ENCODE measurements at places on chromosomes 3 and 15. TPM values are rescaled to one million over a fixed set of nuclear protein-coding genes. Genes with fewer than 3 reads are reported as not detected.

The TF gene
- total RNA-seq, result 5.8 TPM

The GUCA1C gene
- total RNA-seq, result not detected

The CHRNA5 gene
- 3.0 TPM for total RNA-seq

The GHSR gene
- total RNA-seq, result 0.99 TPM

The WDR49 gene
- total RNA-seq, result 0.28 TPM

The LARP6 gene
- 22.5 TPM for total RNA-seq

The ZDHHC19 gene
- not detected for total RNA-seq

The CCDC33 gene
- total RNA-seq, result not detected

The ADAMTS9 gene
- total RNA-seq, result 61.6 TPM

The MASP1 gene
- total RNA-seq, result 192 TPM

The LYZL4 gene
- total RNA-seq, result not detected

The ATP8B4 gene
- 11.1 TPM for total RNA-seq

The SLC22A13 gene
- total RNA-seq, result not detected

DNA sequence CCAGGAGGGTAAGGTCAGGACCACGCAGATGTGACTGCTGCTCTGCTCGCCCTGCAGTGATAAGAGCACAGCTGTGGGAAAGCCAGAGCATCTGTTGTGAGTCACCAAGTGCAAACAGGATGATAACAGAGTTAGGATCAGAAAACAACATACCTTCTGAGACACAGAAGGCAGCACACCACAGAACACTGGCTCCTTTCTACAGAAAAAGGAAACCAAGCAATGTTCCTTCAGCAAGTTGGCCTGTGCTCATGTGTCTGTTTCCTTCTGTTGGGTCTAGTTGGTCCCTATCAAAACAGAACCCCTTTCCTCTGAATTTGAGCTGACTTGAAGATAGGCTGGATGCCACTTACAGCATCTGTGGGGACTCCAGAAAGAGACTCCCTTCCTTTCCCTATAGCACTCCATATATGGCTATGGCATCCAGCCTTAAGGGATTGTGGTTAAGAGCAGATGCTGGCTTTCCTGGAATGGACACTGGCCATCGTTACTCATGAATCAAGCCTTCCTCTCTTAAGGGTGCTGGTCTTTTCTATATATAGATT lies 440.7 kb upstream of the THBS1 start:
- no peak for DNase-seq

DNA sequence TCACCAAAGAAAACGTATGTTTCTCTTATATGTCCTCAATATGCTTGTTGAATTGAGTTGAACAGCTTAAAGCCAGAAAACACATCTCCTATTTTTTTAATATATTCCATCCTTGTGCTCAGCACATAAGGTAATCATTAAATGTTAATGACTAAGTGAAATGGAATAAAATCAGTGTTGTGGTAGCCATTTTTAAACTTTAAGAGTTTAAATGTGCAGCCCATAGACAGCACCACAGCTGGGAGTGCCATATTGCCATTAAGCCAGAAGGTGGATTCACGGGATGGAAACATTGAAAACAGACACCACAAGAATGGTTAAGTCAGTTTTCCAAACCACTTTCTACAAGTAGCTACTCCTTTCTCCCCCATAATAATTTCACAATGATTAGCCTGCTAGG lies 76.8 kb upstream of the C15orf61 start:
- no peak for DNase-seq

- DNase-seq, result no peak
These were observed 504.9 kb upstream of the DPH6 start for GRCh38 chr15:36050899-36051298.

GRCh38 chr3:30643763-30644462 lies 37.5 kb downstream of the TGFBR2 start:
- no peak for DNase-seq

GRCh38 chr3:173785004-173785403 lies 387.5 kb downstream of the NLGN1 start:
- no peak for DNase-seq

DNA sequence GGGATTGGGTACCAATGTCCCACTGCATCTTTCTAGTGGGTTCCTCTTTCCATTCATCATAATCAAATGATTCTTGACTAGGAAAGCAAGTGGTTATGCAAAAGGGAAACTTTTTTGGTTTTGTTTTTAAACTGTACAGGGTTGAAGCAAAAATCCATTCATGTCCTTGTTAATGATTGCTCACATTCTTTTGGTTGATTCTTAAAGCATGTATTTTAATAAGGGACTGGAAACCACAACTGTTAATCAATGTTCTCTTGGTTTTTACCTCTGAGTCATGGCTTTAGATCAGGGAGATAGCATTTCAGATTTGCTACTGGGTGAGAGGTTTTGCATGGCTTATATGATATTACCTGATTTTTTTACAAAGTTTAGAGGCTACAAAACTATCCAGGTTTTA lies 371.7 kb upstream of the RGMA start:
- DNase-seq, result no peak

DNA sequence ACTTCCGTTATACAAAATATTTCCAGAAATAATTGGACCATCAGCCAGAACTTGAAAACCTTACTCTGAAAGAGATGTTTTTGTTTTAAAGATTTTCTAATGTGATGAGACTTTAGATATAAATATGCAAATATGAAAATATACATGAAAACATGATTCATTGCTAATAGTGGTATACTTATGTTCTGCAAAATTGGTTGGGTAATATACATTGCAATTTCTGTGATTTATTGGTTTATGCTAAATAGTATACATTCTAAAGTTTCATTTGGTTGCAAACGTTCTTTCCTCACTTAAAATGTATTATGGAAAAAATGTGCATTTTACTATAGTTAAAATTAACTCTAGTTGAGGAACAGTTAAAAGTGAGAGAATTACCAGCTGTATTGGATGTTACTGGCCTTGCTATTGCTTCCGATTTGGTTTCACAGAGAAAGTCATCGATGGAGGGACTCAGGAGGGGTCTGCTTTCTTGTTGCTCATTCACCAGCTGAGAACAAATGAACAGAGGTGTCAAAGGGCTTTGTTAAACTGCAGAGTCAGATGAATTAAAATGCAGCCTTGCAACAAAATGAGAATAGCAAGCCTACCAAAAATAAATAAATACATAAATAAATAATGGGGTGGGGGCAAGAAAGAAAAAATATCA lies 149.3 kb downstream of the PEX5L start:
- DNase-seq, result no peak

DNA sequence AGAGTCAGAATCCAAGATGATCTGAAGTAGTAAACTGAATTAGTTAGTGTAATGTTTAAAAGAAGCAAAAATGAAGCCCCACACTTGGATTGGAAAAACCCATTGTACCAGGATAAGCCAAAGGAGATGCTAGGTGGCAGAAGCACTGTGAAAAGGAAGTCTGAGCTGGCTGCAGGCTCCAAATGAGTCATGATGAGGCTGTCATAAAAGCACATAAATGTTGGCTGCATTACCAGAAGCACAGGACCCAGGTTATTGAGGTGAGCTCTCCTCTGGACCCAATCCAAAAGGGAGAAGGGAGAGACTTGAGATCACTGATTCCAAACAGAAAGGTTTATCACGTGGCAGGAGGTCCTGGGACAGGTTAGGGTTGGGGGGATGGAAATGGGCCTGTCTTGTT lies 3.2 kb upstream of the ACAN start:
- no peak for DNase-seq

DNA sequence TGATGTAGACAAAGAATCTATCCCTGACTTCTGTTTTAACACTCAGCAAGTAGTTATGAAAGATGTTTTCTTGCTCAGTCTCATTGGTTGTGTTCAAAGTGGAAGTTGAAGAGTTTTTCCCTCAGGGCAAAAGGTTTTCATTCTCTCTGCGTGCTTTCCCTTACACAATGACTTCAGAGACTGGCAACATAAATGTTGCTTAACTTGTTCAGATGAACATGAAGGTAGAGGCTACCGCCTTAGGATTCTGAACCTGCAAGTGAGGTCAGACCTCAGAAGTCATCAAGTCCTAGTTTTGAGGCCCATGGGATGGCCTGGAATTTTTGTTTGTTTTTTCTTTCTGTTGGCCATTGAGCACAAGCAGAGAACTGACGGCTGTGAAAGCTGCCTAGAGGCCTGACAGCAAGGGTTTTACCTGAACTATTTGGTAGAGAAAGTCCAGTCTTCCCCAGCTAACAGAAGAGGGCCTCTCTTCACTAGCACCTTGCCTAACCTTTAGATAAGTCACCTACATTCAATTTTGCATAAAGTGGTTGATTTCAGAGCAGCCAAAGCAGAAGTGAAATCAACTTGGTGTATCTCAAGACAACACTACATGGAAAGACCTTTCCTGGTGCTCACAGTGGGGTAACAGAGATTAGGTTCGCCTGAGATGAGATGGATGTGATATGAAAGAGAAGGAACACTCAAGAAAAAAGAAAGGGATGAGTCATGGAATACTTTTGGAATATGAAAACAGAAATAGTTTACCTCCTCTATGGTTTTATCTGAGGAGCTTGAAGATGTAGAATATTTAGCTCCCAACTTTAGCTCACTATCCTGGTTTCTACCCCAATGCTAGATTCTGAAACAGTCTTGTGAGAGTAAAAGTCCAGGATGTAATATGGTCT lies 53.6 kb upstream of the AP4E1 start:
- no peak for DNase-seq

DNA sequence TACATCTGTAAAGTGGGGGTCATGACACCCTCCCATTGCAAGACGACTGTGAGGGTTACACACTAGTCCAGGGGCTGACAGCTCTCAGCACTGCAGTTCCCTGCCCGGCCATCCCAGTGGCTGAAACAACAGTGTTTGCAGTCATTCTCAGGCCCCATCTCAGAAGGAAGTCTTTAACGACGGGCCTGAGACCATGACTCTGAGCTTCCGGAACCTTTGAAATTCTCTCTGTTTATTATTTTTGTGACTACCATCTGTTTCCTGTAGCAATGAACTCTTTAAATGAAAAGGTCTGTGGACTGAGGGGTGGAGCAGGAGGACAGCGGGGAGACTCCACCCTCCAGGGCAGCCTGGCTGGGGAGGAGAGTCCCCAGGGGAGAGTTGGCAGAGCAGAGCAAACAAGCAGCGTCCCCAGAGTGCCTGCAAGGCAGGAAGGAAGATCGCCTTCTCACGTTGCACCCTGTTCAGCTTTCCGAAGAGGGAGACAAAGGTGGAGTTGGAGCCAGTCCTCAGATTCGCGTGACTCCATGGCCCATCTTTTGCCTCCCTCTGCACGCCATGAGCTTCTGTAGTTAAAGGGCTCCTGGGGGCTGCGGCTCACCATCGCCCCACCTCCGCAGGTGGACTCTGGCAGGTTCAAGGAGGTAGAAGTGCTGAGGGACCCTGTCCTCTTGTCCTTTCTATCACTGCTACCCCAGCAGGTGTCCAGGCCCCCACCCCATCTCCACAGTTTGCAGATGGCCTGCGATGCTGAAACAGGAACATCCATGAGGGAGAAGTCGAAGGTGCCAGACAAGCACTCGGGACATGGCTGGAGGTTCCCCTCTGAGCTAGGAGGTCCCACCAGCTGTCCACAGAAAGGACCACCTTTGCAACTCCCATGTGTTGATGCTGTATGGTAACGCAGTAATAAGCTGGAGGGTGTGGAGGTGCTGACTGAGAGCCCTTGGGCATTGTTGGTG lies 525.8 kb upstream of the PROK2 start:
- no peak for DNase-seq

GRCh38 chr3:170033489-170033888 lies 4.3 kb upstream of the GPR160 start:
- DNase-seq, result no peak

- DNase-seq, result no peak
These were observed 23.8 kb upstream of the TM2D3 start for GRCh38 chr15:101675796-101676582.

DNA sequence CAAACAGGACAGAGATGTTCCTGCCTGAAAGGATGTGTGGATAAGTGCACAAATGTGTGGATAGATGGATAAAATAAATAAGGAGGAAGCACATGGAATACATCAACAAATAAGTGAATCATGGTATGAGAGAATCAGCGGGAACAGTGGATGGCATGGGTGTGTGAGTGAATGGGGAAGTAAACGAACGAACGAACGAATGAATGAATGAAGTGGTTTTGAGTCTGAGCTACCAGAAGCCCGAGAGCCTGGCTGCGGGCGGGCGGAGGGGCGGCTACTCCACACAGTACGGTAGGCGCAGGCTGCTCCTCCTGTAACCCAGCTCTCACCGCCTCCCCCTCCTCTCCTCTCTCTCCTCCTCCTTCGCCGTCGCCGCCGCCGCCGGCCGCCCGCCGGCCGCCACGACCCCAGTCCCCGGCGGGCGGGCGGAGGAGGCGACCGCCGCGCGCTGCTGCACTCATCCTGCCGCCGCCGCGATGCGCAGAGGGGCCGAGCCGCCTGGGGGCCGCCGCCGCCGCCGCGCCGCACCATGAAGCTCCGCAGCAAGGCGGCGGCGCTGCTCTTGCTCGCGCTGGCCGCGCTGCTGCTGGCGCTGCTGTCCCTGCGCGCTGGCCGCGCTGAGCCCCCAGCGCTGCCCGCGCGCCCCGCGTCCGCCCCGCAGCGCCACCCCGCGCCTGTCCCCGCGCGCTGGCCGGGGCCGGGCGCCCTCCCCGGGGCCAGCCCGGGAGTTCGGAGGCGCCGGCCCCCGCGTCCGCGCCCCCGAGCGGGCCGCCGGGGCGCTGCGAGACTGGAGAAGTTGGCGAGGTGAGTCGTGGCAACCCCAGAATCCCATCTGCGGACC lies at the start of gene GXYLT2:
Gene GXYLT2, plus strand, starts transcription at position 342 of the 841 bp plus-strand sequence. Its CDS starts 188 bp downstream, at position 530.
- peak; percentile 83 for DNase-seq

DNA sequence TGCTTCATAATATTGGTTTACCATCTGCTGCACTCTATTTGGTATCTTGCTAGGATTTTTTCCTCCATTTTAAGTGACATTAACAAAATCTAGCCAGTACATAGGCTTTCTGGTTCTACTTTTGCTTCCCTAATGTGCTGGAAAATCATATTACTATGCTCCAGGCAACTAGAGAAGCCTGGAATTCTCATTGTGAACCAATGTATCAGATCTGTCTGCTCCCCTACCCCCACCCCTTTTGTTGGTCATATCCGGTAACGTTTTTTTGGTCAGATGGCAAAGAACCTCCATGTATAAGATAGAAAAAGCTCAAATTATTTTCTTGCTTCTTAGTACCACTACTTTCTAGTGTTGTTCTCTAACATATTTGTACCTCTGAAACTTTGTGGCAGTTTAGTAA lies 17.1 kb downstream of the MAP2K5 start:
- no peak for DNase-seq

DNA sequence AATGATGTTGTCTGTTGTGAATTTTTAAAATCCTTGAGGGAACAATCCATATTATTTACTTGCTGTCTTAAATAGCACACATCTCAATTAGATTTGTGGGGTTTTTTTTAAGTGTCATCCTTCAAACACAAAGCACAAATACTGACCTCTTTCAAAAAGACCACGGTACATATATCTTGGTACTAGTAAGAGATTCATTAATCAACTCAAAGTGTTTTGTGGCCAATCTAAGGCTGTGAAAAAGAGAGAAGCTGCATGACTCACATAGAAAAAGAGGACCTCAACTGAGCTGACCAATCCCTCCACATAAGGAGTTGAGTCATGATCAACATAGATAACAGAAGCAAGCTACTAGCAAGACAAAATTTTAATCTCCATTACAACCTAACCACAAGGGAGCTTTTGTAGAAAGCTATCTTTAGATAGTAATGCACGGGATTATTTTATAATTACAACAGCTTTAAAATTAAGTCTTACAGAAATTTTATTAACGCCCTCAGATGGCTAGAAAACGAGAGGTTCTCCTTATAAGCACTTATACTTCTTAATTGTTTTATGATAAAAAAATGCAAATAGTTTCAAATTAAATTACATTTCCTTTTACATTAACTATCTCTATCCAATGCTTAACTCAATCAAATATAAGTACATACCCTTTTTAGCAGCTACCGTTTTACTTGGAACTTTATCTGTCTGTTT lies 60.5 kb downstream of the TOP2B start:
- no peak for DNase-seq

Measured in sigmoid colon (tissue), 7 donors.